Calu3 (cell line): ENCODE measurements at places on chromosomes 11 and 22. TPM values are rescaled to one million over a fixed set of nuclear protein-coding genes. Genes with fewer than 3 reads are reported as not detected.

- peak; percentile 49 for DNase-seq
Observed at GRCh38 chr11:75450826-75451821, 18.1 kb upstream of the KLHL35 start.

DNA sequence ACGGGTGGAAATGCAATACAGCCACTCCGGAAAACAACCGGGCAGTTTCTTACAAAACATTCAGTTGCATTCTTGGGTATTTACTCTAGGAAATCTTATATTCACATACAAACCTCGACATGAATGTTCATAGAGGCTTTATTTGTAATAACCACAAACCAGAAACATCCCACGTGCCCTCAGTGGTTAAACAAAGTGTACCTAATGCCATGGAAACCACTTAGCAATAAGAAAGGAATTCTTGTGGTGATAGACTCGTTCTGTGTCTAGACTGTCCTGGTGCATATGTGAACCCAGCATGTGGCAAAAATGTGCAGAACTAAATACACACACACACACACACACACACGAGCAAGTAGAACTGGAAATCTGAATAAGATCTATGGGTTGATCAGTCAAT lies 1073.3 kb downstream of the TBC1D22A start:
- no peak for DNase-seq

DNA sequence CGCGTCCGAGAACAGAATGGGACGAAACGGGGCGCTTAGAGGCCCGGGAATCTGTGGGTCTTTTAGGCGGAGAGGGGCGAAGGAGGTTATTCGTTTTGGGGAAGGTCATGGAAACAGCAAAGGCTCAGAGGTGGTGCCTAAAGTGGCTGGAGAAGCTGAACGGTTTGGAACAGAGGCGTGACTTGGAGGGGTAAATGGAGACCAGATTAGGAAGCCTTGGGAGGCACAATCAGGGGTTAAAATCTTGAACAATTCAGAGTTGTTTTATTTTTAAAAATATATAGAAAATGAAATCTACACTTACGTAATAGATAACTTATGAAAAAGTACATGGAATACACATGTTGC lies 247 bp upstream of the PLAAT5 start:
- DNase-seq, result no peak

DNA sequence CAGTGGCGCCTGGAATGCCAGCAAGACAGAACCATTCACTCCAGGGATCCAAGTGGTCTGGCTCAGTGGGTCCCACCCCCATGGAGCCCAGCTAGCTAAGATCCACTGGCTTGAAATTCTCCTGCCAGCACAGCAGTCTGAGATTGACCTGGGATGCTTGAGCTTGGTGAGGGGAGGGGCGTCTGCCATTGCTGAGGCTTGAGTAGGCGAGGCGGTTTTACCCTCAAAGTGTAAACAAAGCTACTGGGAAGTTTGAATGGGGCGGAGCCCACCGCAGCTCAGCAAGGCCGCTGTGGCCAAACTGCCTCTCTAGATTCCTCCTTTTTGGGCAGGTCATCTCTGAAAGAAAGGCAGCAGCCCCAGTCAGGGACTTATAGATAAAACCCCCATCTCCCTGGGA lies 125.7 kb upstream of the DDI1 start:
- no peak for DNase-seq

DNA sequence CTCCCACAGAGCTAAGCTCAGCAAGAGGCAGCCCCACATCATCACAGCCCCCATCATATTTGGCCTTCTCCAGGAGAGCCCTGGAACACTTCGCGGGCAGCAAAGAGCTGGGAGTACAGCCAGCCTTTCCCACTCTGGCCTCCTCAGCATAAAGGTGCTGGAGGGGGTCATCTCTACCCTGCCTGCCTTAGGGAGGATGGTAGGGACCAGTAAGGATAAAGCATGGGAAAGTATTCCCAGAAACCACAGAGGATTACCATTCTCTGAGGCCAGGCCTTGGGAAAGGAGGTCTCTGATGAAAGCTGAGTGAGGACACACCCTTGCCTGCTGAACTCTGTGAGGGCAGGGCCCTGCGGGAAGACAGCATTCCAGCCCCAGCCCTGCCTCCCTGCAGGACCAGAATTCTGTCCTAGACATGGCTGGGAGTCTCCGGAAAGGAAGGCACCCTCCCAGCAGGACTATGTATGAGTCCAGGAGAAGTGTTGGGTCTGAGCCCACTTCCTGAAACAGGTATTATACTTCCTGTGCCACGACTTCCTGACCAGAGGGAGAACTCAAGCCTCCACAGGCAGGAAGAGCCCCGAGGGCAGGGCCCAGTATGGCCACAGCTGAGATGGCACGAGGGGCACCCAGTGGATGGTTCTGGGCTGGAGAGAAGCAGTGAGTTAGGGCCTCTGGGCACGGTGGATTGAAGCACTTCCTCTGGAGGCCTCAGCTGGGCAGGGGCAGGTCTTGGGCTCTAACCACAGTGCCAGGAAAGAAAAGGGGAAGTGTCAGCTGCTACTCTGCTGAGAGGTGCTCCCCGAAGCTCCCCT lies 12.9 kb upstream of the CASTOR1 start:
- peak; percentile 59 for DNase-seq

DNA sequence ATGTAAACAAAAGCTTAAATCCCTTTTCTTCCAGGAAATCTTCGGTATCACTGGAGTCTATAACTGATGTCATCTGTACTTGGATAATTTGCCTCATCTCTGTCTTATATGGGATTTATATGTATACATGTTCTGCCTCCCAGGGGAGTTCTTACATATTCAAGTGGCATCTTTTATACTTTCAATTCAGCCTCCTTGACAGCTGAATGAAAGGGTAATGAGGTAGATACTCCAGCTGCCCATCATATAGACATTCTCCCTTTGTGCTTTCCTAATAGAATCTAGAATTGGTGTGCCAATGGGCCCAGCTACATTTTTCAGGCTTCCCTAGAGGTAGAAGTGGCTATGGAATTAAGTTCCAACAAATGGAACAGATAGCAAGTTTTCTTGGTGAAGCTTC lies 223.8 kb downstream of the LRRC4C start:
- no peak for DNase-seq

Gene APOBEC3G
- total RNA-seq, result 12.3 and 16.1 TPM in 2 replicates

Gene APLP2
- total RNA-seq, result 446 and 447 TPM in 2 replicates

Gene GRIK4
- 0.12 TPM in 1 of 2 replicates, not detected in the other for total RNA-seq

Gene TRIM49
- total RNA-seq, result not detected in 2 replicates
